Activated T-cell treated with anti-CD3 and anti-CD28 coated beads for 1 hour (primary cell): ENCODE measurements at places on chromosomes 11 and 22.

DNA sequence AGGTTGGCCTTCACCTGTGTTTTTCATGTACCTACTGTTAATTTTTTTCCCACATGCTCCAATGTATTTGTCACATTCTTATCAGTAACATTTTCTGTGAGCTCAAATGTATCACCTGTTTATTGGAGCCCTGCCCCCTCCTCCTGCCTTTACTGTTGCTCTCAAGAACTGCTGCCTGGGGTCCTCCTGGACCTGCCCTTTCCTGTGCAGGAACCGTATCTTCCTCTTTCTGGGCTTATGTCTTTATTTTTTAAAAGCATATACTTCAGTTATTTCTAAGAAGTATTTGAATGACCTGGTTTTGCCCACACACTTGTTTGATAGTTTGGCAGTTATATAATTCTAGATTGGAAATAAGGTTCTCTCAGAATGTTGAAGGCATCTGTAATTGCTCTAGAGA lies 5.9 kb downstream of the FAM118B start:
- no peak for DNase-seq

- no peak for DNase-seq
Measured at GRCh38 chr11:19080579-19080993, 20.1 kb upstream of the MRGPRX2 start.

DNA sequence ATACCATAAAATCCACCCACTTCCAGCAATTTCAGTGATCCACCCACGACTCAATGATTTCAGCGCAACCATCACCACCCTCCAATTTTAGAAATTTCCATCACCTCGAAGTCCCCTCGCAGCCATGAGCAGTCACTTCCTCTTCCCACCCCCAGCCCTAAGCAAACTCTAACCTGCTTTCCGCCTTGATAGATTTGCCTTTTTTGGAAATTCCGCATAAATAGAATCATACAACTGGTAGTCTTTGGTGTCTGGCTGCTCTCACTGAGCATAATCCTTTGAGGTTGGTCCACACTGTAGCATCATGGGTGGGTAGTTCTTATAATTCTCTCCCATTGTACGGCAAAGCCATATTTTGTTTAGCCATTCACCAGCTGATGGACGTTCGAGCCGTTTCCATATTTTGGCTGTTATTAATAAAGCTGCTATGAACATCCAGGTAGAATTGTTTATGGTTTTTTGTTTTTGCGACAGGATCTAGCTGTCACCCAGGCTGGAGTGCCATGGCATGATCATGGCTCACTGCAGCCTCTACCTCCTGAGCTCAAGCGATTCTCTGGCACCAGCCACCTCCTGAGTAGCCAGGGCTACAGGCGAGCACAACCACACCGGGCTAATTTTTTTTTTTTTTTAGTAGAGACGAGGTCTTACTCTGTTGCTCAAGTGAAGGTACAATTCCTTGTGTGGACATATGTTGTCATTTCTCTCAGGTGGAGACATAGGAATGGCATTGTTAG lies 16.0 kb downstream of the PIM3 start:
- no peak for DNase-seq

GRCh38 chr11:22566293-22566692 lies 59.3 kb downstream of the FANCF start:
- no peak for DNase-seq

- no peak for DNase-seq
Measured at GRCh38 chr11:14022821-14023220, 60.3 kb downstream of the SPON1 start.

- DNase-seq: no peak
Measured at GRCh38 chr11:106872246-106872645, 146.0 kb downstream of the GUCY1A2 start.

DNA sequence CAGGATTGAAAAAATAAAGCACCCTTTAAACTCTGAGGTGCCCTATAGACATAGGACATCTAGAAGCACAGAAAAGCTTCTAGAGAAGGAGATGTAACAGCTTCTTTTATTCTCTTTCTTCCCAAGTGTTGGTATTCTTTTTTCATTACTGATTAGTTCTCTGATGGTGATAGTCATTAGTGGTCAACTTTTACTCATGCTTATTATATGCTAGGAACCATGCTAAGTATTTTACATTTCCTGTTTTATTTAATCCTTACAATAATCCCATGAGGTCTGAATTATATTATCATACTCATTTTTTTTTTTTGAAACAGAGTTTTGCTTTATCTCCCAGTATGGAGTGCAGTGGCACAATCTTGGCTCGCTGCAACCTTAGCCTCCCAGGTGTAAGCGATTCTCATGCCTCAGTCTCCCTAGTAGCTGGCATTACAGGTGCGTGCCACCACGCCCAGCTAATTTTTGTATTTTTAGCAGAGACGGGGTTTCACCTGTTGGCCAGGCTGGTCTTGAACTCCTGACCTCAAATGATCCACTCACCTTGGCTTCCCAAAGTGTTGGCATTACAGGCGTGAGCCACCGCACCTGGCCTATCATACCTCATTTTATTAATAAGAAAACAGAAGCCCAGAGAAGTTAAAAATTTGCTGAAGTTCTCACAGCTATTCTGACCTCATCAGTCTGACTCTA lies 3.0 kb downstream of the C11orf52 start:
- DNase-seq: no peak

GRCh38 chr11:132504501-132505041 lies 1027.7 kb downstream of the OPCML start:
- DNase-seq: no peak

GRCh38 chr22:37972527-37972926 lies 11.8 kb downstream of the SOX10 start:
- no peak for DNase-seq

GRCh38 chr22:42793848-42794405 lies 63.1 kb downstream of the ARFGAP3 start:
- no peak for DNase-seq

GRCh38 chr11:38256436-38256835 lies 1658.4 kb upstream of the RAG2 start:
- DNase-seq: no peak

- no peak for DNase-seq
Measured at GRCh38 chr11:97934572-97935208, 1086.1 kb upstream of the CNTN5 start.

DNA sequence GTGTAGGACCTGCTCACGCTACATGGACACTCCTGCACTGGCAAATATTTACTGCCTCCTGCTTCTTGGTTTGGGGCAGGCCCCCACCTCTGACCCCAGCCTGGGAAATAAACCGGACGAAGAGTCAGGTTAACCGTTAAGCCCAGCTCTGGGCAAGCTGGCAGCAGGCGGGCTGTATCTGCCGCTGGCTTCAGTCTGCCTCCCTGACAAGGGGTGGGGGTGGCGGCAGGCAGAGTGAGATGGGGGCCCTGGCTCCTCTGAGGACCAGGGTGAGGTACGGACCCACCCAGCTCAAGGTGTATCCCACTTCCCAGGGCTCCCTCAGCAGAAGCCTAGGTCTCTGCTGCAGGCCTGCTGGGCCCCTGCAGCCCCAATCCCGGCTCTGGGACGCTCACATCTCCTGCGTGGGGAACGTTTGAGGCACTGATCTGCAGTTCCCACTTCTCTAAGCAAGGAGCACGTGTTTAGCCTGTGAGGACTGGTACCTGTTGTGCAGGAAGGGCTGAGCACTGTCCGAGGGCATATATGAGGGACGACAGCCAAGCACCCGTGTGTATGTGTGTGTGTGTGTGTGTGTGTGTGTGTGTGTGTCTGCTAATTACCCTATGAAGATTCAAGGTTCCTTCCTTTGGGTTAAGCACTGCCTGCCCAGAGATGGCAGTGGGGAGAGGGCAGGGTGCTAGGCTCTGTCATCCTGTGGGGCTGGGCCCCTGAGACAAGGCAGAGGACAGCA lies 1.1 kb upstream of the LRRC75B start:
- DNase-seq: no peak

GRCh38 chr11:8087185-8087584 lies 6.2 kb downstream of the TUB start:
- no peak for DNase-seq
